Testis (tissue), 5 donors: ENCODE measurements at places on chromosomes 11 and 22. TPM values are rescaled to one million over a fixed set of nuclear protein-coding genes. Genes with fewer than 3 reads are reported as not detected.

DNA sequence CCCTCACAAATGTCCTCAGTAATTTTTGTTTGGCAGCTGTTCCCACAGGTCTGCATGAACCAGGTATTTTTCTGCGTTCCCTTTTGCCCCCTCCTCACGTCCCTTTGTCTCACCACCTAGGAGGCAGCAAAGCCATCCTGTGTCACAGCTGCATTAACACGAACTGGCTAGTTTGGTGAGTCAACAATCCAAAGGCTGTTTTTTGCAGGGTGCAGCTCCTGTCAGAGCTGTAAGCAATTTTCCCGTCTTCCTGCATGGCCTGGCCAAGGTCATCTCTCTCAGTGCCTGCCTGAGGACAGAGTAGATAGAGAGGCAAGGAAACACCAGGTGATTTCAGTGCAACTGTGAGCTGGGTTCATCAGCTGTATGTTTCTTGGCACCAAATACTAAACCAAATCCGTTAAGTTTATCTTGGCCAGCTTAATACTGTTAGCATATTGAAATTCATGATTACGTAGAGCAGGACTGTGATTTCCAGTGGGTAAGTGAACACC lies 20.6 kb upstream of the VSIG10L2 start:
- DNase-seq = no peak

- no peak for DNase-seq
Measured at GRCh38 chr11:110919241-110919922, 207.1 kb upstream of the ARHGAP20 start.

DNA sequence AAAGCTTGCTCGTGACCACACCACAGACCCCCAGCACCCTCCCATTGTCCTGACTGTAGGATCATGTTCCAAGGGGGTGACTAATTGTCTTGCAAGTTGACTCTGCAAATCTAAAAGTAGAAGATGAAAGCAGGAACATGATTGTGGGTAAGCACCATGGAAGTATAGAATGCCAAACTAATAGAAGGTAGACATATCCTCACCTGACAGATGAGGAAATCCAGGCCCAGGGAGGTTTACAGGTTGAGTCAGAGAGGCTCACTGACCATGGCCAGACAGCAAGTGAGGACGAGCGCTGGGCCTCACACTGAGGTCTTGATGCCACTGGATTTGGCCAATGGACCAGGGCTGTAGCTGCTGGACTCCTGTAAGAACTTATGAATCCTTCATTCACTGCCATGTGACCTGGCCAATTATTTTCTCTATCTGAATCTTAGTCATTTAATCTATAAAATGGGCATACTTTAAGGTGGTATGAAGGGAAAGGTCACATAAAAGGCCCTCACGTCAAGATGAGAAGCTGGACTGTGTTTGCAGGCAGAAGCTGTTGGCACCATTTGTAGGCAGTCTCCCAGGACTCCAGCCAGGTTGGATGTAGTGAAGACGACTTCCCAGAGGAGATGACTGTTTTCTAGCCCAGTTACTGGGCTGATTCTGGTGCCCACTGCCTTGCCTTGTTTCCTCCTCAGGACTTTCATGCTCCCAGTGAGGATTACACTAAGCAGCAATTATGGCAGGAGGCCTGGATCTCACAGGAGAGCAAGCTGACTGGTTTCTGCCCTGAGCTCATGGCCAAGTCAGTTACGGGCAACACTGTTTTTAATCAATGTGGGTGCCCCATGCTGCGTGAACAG lies 54.6 kb downstream of the GAB4 start:
- DNase-seq = no peak

DNA sequence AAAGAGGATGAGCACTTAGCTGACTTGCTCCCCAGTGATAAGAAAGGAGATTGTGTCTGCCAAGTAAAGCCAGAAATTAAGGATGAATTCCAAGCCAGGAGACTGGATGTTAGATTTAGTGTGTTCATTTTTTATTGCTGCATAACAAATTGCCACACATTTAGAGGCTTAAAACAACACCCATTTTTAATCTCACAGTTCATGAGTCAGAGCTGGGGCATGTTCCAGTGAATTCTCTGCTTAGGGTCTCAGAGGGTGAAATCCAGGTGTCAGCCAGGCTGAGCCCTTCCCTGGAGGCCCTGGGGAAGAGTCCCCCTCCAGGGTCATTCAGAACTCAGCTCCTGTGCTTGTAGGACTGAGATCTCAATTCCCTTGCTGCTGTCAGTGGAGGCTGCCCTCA lies 352.8 kb downstream of the BUD13 start:
- DNase-seq = no peak

SPI1 gene
- total RNA-seq = 4.6 TPM

- DNase-seq = peak; percentile 88
Measured at GRCh38 chr11:61891331-61892084, at the start of gene FADS3. TSS of gene FADS3 (minus strand) at chr11:61891545. CDS start at chr11:61891381, 164 bp downstream.

- DNase-seq = no peak
Measured at GRCh38 chr11:67820081-67820480, 145.7 kb upstream of the ALDH3B2 start.

MGAT3 gene
- total RNA-seq = 6.4 TPM

- DNase-seq = no peak
Measured at GRCh38 chr11:84905411-84905810, 721.7 kb downstream of the DLG2 start.

- DNase-seq = no peak
Measured at GRCh38 chr22:31719850-31720471, 30.0 kb downstream of the PRR14L start.

DNA sequence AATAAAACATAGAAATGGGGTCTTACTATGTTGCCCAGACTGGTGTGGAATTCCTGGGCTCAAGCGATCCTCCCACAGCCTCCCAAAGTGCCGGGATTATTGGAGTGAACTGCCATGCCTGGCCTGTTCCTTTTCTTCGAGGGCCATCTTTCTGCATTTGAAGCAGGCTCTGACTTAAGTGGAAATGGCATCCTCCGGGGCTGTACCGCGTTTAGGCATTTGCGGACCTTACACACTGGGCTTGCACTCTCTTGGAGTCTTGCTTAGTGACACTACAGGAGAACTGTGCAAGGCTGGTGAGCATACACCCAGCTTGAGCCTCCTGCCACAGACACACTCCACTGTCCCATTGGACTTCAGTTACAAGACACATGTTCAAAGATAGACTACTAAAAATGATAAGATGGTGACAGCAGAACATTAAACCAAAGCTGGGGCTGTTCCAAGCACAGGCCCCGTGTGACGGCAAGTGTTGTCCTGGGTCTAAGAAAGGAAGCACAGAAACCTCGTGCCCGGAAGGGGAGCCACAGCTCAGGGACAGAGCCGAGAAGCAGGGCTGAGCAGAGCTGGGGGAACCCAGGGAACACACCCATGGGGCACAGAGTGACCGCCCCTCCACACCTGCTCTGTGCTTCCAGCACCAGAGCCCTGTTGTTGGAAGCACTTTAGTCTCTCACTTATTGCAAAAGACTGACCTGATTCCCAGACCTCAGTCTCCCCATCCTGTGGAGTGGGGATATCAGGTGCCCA lies 59.0 kb upstream of the SHANK2 start:
- DNase-seq = no peak

- no peak for DNase-seq
Measured at GRCh38 chr11:9250139-9250582, 15.0 kb downstream of the DENND5A start.

DNA sequence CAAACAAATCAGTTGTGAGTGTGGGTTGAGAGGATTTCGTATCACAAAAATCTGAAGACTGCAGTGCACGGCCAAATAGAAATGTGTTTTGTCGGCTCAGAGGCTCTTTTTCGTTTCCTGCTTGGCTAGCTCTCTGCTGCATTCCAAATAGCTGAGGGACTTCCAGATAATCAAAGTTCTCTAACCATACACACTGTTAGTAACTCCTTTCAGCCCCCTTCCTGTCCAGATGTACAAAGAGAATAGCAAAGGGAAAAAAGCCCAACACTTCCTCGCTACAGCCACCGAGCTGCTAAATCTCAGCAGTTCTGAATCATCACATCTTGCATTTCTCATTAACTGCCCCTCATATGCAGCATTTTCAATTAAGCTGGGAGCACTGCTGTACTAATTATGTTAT lies 203.1 kb downstream of the TENM4 start:
- DNase-seq = no peak

DNA sequence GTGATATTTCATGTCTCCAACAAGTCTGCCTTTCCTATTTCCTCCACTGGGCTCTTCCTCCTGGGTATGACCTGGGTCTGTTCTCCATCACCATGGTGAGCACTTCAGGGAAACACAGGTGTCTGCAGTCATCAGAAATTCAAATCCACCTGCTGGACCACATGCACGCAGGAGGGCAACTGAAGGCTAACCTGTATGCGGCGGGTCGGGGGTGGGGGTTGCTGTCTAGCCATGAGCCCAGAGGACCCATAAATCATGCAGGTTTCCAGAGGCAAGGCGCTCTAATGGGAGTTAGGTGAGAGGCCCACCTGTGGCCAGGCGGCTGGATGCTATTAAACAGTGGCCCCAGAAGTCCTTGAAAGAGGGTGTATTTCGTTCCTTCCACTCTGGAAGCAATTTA lies 11.1 kb upstream of the PAMR1 start:
- no peak for DNase-seq

GRCh38 chr22:37497062-37497599 lies 10.9 kb upstream of the MFNG start:
- no peak for DNase-seq

GRCh38 chr11:57547854-57548377 lies 10.5 kb downstream of the SMTNL1 start:
- DNase-seq = peak; percentile 33

DNA sequence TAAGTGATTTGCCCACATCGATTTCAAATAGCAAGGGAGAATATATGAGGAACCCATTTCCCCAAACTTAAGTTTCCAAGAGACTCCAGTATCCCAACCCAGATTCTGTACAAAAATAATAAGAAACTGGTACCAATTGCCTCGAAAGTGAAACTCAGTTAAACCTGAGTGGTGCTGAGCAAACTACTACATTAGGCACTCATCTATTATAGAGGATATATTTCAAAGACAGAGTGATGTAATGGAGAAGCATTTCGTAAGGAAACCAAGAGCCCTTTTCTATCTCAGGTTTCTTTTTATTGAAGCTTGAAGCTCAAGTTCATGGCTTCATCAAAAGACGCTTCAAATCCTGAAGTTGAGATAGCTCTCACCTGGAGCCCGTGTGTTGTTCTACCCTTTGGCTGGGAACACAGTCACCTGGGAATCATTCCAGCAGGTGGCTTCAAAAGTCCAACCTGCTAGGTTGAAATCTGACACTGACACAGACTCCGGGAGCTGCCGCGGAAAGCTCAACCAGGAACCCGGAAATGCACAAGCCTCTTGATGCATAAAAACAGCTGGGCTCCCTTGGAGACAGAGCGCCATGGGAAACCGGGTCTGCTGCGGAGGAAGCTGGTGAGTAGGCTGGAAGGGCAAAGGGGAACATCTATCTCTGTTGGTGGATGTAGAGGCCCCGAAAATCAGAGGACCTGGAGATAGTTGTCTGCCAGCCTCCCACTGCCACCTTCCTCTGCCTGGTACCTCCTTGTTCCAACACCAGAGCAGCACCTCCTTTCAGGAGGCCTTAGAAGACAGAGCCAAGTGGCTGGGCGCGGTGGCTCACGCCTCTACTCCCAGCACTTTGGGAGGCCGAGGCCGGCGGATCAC lies at the start of gene C11orf52:
Gene C11orf52, plus strand, starts transcription at position 524 of the 867 bp plus-strand sequence. Its CDS starts 60 bp downstream, at position 584.
- DNase-seq = no peak
